ENCODE measurements at places on chromosomes 13 and 19.

GRCh38 chr19:6710273-6711077 lies 10.0 kb downstream of the C3 start:
- no peak for DNase-seq

DNA sequence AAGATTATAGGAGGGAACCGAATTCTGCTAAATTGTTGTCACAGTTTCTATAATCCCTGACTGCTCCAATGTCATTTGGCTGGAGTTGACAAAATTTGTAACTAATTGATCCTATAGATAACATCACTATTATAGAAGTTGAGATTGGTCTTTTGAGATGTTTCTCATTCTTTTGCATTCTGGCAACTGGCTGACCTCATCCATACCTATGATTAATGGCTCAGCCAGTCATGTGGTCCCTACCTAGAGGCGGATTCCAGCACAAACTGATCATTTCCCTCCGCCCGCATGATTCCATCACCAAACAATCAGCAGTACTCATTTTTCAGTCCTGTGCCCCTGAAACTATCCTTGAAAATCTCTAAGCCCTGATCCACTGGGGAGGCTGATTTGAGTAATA lies 4.2 kb downstream of the PSG2 start:
- no peak for DNase-seq

DNA sequence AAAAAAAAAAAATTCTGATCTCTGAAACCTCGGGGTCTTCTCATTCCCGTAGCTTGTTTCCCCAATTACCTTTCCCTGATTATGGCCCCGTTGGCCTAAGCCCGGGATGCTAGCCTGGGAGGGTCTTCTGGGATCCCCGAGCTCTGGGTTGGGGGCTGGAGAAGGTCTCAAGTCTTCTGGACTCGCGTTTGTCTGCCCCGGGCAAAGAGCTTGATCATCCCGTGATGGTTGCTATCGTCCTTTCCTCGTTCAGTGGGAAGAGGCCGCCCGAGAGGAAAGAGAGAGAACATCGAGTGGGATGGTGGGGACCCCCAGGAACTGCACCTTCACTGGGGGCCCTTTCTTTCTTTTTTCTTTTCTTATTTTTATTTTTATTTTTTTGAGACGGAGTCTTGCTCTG lies 2.4 kb downstream of the GNA15 start:
- DNase-seq, result no peak

DNA sequence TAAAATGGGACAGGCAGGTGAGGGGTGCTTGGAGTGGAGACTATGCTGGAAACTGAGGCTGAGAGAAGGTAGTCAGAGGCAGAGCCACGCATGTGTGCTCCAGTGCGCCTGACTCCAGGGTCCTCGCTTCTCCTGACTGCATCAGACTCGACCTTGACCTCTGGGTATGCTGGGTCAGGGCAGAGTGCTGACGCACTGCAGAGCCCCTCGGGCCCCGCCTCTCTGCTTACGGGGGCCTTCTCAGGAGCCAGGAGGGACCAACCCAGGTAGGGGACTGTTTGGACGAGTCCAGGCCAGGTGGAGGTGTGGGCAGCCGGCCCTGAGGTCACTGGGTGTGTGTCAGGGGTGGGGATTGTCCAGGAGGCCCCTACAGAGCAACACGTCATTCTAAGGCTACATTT lies 22.9 kb upstream of the SLC7A10 start:
- DNase-seq, result no peak

- no peak for DNase-seq
These were observed 880.4 kb downstream of the EFNB2 start for GRCh38 chr13:105655046-105655445.

DNA sequence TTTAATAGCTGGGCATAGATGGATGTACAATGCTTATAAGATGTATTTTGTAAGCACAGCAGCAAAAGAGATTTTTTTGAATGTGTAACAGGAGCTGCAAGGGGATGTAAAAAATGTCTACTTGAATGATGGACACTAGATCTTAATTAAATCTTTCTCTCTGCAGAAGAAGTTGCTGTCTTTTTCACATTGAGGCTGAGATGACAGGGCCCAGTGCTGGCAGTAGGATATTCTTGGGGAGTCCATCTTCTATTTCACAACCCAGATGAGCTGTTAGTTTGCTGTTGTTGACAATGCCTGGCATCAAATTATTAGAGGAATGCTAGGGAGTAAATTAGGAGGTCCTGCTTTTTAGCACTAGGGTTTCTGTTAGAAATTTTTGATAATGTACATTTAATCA lies 698.7 kb downstream of the SLITRK5 start:
- DNase-seq, result no peak

GRCh38 chr13:45548281-45548680 lies 67.3 kb downstream of the ERICH6B start:
- no peak for DNase-seq

DNA sequence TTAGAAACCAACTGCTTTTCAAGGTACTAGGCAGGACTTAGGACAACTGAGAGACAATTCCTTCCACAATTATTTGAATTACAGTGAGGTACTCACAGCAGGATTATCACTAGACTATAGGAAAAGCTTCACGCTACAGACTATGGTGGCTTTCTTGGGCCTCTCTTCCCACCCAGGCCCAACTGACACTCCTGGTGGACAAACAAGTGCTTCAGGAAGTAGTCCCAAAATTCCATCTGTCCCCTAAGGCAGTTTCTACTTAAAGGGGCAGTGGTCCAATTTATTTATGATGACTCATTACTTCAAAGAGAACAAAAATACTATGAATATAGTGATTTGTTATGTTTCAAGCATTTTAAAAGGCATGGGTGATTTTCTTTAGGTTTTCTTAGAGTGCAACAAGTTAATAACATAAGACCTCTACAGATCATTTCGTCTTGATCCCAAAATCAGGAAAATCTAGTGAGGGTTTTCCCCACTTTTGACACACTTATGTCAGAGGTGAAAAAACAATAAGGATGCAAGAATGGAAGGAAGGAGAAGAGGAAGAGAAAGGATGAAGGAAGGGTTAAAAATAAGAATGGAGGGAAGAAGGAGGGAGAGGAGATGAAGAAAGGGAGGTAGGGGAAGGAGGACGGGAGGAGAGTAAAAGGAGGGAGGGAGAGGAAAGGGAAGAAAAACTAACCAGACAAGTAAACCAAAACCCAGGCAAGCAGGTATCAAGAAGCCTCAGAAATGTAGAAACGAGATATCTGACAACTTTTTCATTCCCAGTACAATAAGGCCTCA lies 100.7 kb downstream of the SERP2 start:
- DNase-seq, result no peak

- no peak for DNase-seq
These were observed 6.2 kb downstream of the GAS6 start for GRCh38 chr13:113857531-113858195.
